ENCODE measurements at places on chromosomes 4 and X.

DNA sequence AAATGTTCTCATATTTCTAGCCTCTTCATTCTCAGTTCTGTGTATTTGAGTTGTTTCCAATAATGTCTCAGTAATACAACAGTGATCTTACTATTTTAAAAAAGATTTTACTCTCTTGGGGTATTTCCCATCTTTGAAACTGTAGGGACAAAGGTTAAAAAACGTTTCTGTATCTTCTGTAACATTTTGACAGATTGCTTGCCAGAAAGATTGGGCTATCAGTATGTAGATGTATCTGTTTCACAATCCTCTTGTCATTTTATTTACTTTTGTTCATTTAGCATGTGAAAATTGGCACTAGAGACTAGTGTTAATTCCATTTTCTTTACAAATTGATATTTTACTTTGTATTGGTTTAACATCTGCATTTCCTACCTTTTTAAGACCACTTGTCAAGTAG lies 6.2 kb upstream of the CXCL9 start:
- no peak for DNase-seq

DNA sequence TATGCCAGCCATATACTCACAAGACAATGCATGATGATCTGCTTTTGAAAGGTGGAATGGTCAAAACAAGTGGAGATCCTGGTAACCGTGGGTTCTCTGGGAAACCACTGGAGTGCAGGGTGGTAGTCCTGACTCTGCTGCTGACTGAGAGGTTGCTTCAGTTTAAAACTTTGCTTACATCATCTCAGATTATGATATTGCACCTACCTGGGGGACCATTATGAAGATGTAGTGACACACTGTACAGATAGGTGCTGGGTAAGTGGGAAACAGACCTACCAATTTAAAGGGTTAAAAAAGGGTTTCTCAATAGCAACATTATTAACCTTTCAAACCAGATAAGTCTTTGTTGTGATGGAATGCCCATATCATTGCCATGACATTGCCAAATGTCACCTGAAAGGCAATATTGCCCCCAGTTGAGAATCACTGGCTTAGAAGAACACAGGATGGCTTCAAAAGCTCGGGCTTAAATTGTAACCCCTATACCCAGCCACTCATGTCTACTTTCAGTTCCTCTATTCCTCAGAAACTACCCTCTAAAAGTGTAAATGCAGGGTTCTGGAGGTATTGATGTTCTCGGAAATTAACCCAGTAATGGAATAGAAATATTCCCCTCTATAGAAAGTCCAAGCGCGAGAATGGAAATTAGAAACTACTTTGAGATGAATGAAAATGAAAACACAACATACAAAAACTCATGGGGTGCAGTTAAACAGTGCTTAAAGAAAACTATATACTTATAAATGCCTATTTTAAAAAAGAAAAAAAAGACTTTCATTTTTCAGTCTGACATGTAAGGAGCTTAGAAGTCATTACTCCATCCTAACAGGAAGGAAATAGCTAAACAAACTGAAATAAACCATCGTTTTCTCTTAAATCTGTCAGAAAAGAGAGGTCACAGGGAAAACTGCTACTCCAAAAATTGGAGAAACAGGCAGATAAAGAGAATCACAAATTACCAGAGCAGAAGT lies 65.8 kb downstream of the ARHGEF6 start:
- DNase-seq: no peak

DNA sequence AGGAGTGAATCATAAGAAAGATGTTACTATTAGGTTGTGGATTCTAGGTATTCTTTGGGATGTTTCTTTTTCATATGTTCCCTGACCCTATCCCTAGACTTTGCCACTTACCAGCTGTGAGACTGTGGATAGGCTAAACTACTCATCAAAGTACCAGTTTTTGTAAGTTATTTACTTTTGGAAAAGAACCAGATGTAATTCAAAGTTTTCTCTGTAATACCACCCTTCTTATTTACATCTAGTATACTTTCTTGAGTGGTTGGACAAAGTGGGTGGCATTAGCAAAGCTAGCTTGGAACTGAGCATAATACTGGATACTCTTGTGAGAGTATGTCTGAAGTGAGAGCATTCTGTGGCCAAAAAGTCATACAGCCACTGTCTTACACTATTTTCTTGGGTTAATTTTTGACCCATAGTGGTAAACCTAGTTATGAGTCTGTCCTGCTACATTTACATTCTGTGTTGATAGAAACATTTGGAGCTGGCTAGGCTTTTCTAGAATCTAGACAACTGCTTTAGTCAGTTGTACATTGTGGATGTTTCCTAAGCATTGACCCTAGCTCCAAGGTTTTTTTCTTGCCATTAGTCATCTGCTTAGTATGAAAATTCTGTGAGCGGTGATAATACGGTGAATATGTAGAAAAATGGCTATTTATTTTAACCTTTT lies 41.7 kb downstream of the KDM6A start:
- DNase-seq: peak; percentile 55

GRCh38 chr4:106868381-106869035 lies 167.6 kb downstream of the DKK2 start:
- DNase-seq: no peak

DNA sequence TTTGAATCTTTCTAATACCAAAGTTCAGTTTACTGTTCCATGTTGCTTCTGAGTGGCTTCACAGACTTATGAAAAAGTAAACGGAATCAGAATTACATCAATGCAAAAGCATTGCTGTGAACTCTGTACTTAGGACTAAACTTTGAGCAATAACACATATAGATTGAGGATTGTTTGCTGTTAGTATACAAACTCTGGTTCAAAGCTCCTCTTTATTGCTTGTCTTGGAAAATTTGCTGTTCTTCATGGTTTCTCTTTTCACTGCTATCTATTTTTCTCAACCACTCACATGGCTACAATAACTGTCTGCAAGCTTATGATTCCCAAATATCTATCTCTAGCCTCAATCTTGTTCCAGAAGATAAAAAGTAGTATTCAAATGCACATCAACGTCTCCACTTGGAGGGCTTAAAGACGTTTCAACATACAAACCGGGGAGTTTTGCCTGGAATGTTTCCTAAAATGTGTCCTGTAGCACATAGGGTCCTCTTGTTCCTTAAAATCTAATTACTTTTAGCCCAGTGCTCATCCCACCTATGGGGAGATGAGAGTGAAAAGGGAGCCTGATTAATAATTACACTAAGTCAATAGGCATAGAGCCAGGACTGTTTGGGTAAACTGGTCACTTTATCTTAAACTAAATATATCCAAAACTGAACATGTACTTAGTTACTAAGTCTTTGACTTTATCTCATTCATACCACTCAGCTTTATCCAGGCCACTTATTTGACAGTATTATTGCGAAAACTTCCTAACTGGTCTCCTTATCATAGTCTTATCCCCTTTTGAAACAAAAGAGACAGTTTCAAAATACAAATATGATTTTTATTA lies 3.6 kb upstream of the AFP start:
- DNase-seq: no peak

GRCh38 chr4:164023214-164023613 lies 528.7 kb downstream of the TMA16 start:
- no peak for DNase-seq

- no peak for DNase-seq
These were observed 275.2 kb downstream of the TENM3 start for GRCh38 chr4:182518421-182518820.

- no peak for DNase-seq
These were observed 127.4 kb downstream of the ZNF330 start for GRCh38 chr4:141348125-141348524.

Measured in SJSA1 (cell line).